ENCODE measurements at places on chromosomes 2 and 18. TPM values are rescaled to one million over a fixed set of nuclear protein-coding genes. Genes with fewer than 3 reads are reported as not detected.

The TRIM54 gene
- 0.24 TPM for total RNA-seq

The PPP1R1C gene
- 0.96 TPM for total RNA-seq

The FHOD3 gene
- total RNA-seq, result 4.9 TPM

The RGPD8 gene
- 0.56 TPM for total RNA-seq

The PLA2R1 gene
- 2.0 TPM for total RNA-seq

The CDKL4 gene
- total RNA-seq, result 0.32 TPM

The COL6A3 gene
- 2,045 TPM for total RNA-seq

The DYNAP gene
- total RNA-seq, result not detected

The ACTG2 gene
- 3.5 TPM for total RNA-seq

The WDR12 gene
- 6.4 TPM for total RNA-seq

The KCNJ13 gene
- not detected for total RNA-seq

The KRTCAP3 gene
- total RNA-seq, result not detected

The PIAS2 gene
- 16.9 TPM for total RNA-seq

The TOGARAM2 gene
- total RNA-seq, result not detected

The RGPD3 gene
- under 0.01 TPM for total RNA-seq

The LONRF2 gene
- total RNA-seq, result not detected

The TMEM37 gene
- 9.8 TPM for total RNA-seq

The UGT1A7 gene
- not detected for total RNA-seq

The KLHL29 gene
- total RNA-seq, result 4.0 TPM

The OTOF gene
- total RNA-seq, result not detected

The PDK1 gene
- 62.9 TPM for total RNA-seq

The MMADHC gene
- 137 TPM for total RNA-seq

The PAX8 gene
- total RNA-seq, result 1.9 TPM
